ENCODE measurements at places on chromosomes 6 and 20.

DNA sequence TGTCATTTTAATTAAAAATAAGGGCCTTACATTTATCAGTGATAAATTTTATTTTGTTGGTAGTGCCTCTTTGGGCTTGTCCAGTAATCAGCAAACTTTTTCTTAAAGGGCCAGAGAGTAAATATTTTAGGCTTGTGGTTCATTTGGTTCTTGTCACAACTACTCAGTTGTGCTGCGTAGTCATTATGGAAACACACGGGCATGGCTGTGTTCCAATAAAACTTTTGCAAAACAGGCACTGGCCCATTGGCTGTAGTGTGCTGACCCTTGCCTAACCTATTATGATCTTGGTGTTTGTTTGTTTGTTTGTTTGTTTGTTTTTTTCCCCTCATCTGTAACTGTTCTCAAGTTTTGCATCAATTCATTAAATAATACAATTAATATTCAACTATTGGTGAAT lies 19.4 kb downstream of the TBPL1 start:
- DNase-seq: no peak

- DNase-seq: no peak
These were observed 42.2 kb upstream of the TGM6 start for GRCh38 chr20:2338411-2339066.

GRCh38 chr6:16006681-16007080 lies 122.2 kb upstream of the MYLIP start:
- DNase-seq: no peak

GRCh38 chr6:20688710-20689500 lies 154.6 kb downstream of the CDKAL1 start:
- DNase-seq: no peak

- no peak for DNase-seq
These were observed 34.4 kb downstream of the TSBP1 start for GRCh38 chr6:32337186-32337805.

GRCh38 chr6:37731888-37732287 lies 34.2 kb upstream of the MDGA1 start:
- DNase-seq: peak; percentile 52

GRCh38 chr20:25222461-25223178 lies 25.3 kb upstream of the PYGB start:
- DNase-seq: no peak

- no peak for DNase-seq
These were observed 94.2 kb downstream of the RREB1 start for GRCh38 chr6:7201732-7202541.

DNA sequence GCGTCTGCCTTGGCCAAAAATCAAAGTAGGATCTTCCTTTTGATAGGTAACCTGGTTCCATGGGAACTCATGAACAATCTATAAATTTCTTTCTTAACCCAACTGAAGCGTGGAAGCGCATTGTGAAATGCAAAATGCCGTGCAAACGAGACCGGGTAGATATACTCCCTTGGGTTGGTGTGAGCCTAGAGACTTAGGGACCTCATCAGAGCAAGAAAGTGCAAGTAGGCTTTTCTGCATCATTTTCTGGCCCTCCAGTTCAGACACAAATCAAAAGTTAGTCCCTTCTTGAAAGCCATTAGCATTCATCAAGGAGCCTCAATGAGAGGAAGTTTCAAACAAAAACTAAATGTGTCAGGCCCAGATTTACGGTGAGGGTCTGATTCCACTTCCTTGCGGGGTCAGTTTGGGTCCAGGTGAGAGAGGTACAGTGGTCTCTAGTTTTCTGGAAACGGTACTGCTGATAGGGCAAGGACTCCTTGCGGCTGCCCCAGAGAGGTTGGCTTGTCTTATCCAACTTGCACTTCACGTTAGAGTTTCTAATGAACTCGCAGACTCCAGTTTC lies 5.3 kb upstream of the ZNF184 start:
- DNase-seq: no peak

DNA sequence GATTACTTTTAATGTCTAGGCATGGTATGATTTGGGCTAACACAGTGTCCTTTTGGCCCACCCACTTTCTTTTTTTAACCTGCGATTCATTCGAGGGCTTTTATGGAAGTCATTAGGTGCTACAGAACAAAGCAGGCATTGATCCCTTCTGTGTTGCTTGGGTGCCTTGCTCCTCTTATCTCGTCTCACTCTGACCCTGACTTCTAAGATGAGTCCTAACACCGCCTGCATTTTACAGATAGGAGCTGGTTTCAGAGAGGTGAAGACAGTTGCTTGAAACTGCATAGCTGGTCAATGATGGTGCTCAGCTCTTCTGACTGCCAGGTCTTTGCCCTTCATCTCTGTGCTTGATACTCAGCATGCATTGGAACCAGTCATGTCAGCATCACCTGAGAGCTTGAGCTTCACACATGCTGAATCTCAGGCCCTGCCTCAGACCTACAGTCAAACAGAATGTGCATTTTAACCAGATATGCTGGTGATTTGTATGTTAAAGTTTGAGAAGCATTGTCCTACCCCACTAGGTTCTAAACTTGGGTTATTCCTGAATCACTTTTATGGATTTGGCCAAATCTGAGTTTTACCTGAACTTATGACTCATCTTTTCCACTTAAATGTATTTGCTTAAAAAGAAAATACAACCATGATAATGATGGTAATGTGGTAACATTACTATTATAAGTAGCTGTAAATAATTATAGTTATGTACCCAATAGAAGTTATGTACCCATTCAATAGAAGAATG lies 142.3 kb downstream of the PLCB4 start:
- DNase-seq: no peak

- no peak for DNase-seq
These were observed 32.5 kb downstream of the AKAP7 start for GRCh38 chr6:131167773-131168172.

DNA sequence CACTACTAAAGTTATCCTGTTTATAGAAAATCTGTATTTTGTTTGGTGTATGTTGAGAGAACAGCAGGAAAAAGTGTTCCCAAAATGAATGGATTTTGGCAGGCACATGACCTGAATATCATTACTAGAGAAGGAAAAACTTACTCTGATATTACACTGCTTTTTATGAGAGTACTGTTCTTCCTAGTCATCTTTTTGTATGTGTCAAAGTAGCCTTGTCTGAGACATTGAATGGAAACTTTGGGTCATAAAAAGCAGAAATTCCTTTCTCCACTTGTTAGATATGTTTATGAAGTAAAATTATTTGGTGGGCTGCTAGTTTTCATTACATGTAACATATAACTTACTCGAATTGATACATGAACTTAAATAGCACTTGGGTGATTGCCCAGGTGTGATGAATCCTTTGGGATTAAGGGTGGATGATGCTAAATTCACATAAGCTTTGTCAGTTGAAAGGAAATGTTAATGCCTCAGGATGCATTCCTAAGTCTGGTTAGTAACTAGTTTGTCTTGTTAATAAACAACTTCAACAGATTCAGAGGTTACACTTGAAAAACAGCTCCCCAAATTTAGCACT lies 206.7 kb downstream of the CENPW start:
- no peak for DNase-seq

GRCh38 chr6:2307799-2308198 lies 62.4 kb upstream of the GMDS start:
- no peak for DNase-seq

- no peak for DNase-seq
These were observed 144.5 kb upstream of the ID4 start for GRCh38 chr6:19692506-19693298.

DNA sequence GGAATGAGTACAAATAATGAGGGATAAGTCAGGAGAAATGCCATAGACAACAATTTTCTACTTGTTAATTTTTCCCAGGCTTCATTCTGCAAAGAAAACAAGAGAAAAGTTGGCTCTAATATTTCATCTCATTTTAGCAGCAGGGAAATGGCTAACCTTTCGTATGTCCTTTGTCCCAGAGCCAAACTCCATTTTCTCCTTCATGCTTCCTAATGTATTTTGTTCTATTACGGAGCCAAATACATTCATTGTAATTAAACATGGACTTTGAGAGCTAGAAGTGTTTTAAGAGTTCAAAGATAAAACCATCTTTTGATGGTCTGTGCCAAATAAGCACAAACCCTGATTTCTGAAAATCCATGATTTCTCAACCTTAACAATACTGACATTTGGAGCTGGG lies 136.9 kb downstream of the PTCHD4 start:
- no peak for DNase-seq

GRCh38 chr6:11419763-11420453 lies 117.6 kb upstream of the TMEM170B start:
- DNase-seq: no peak

DNA sequence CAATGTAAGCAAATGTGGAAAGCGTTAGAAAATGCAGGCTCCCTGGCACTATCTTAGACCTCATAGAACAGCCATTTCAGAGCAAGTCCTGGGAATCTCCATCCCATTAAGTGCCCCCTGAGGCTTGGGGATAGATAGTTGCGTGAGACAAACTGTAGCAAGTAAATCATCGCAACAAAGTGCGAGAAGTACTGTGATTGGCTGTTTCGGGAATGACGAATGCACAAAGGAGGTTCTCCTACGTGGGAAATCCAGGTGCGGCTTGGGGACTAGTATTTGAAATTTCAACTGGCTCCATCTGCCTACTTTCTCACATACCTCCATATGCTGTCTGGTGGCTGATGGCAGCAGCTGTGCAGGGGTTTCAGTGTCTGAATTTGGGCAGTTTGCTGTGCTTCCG lies 84.5 kb downstream of the PLEKHG1 start:
- no peak for DNase-seq

GRCh38 chr6:147067184-147067583 lies 137.0 kb upstream of the STXBP5 start:
- DNase-seq: no peak

- no peak for DNase-seq
These were observed 1.6 kb upstream of the ADIG start for GRCh38 chr20:38579219-38579910.

DNA sequence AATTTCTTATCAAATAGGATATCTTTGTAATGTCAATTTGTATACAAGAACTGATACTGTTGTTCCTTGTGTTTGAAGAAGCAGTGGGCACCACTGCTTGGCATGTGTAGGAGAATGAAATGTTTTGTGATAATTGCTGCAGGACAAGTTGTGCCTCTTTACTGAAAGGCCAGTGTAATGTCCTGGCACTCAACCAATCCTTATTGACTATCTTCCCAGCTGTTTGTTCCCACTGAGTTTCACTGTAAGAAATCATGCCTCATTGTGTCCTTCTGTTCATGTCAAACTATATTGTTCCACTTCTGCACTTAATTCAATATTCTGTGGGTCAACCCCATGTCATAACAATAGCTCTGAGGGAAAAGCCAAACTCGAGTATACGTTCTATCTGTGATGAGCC lies 136.1 kb upstream of the FAM83B start:
- DNase-seq: no peak

DNA sequence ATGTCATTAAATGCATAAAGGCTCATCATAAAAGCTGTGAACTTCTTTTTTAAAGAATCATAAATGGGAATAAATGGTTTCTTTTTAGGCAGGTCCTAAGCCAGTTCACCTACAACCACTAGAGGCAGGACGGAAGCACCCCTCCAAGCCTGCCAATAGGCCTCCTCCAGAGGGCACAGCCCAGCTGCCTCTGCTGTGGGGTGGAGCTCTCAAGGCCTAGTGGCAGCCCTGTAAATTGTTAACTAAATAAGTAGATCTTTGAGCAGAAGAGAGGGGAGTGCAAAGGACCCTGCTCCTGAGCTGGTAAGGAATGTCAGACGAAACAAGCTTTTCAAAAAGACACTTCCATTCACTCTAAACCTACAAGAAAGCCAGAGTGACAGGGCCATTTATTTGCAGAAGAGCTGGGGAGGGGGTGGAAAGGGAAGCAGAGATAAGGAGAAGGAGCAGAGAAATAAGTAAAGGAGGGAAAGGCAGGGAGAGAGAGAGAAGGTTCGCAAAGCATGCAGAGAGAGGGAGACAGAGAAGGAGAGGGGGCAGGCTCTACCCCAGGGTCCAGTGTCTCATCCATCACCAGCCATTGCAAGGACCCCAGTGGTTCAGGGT lies 18.0 kb upstream of the MAFB start:
- DNase-seq: no peak

DNA sequence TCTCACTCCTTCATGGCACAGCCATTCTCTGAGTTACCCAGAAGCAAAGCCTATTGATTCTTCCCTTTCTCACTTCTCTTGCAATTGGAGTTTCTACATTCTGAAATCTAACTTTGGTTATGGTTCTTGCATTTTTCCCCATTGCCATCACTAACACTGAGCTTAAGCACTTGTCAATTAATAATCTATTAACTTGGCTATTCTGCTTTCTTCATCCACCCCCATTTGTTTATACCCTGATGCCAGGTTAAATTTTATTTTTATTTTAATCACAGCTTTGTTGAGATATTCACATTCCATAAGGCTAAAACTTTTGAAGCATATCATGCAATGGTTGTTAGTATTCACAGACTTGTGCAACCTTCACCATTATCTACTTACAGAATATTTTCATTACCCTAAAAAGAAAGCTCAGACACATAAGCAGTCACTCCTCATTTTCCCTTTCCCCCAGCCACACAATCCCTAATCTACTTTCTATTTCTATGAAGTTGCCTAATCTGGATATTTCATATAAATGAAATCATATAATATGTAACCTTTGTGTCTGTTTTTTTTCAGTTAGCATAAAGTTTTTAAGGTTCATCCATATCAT lies 222.3 kb downstream of the UBE3D start:
- no peak for DNase-seq

DNA sequence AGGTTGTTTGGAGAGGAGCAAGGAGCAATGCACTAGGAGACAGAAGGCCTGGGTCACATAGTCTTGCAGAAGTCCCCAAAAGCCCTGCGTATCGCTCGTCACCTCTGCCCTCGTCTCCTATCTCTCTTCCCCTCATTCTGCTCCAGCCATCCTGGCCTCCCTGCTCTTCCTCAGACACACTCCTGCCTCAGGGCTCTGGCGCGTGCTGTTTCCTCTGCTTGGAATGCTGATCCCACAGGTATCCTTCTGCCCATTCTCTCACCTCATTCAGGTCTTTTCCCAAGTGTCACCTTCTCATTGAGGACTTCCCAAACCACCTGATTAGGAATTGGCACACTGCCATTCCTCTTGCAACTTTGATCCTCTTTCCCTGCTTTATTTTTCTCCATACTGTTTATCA lies 9.0 kb upstream of the SLC2A10 start:
- DNase-seq: no peak

GRCh38 chr6:4840169-4840568 lies 64.0 kb downstream of the CDYL start:
- DNase-seq: no peak

- no peak for DNase-seq
These were observed 88.4 kb upstream of the TAB2 start for GRCh38 chr6:149229096-149229495.

DNA sequence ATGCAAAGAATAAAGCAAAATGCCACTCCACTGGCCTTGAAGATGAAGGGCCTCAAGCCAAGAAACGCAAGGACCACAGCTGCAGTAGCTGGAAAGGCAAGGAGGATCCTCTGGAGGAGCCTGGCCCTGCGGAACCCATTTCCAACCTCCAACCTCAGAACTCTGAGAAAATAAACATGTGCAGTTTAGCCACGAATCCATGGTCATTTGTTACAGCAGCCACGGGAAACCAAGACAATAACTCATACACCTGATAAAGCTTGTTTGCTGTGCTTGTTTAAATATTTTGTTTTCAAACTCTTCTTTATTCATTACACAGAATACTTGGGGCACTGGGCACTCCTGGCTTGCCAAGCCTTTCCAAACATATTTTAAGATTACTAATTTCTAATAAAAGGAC lies 10.4 kb downstream of the SERPINB6 start:
- no peak for DNase-seq

Measured in stimulated activated CD8-positive, alpha-beta memory T cell treated with anti-CD3 and anti-CD28 coated beads, Interleukin-4, amount 100 ng/mL, for 24 hours (primary cell).